ENCODE measurements at places on chromosomes 1 and 21.

DNA sequence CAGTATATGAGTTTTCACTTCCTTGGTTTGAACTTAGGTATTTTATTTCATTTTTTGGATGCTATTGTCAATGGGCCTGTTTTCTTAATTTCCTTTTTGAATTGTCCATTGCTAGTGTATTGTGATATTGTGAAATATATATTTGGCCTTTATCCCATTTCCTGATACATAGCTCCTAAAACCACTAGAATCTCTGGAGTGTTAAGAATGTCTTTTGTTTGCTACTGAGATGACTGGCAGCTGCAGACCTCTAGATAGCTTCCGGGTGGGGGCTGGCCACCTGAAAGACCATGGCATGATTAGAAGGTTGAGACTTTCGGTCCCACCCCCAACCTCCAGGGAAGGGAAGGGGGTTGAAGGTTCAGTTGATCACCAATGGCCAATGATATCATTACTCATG, 245.4 kb downstream of the KCNJ6 start:
- DNase-seq, result no peak

DNA sequence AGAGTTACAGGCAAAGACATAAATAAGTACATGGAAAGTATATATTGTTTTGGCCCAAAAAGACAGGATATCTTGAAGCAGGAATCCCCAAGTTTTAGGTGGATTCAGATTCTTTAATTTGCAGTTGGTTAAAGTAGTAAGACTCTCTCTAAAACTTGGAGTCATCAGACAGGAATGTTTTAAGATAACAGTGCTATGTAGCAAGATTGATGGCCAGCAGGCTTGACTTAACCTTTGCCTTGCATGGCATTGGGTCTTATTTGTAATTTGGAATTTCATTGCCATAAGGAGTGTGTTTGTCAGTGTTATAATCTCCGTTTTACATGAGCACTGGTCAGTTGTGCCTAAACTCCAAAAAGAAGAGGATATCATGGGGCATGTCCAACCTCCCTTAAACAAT, 727.6 kb upstream of the CHRM3 start:
- no peak for DNase-seq

GRCh38 chr1:228363686-228364067, 43.0 kb downstream of the TRIM11 start:
- DNase-seq, result no peak

DNA sequence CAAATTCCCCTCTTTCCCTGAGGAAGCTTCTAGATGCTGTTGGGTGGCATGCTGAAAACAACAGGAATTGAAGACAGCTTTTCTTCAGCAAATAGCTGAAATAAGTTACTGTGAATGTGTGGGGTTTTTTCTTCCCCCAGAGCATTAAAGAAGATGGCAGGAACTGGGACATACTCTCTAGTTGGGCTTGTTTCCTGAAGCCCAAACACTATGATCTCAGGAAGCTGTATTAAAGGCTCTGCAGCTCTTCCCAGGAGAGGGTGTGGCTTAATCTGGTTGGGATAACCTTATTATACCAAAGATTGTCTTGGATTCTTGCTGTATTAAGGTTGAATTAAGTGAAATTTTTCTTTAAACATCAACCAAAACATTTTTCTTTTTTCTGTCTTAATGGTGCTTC, 64.9 kb upstream of the LMO4 start:
- DNase-seq, result no peak
